ENCODE measurements at places on chromosomes 11 and 22. TPM values are rescaled to one million over a fixed set of nuclear protein-coding genes. Genes with fewer than 3 reads are reported as not detected.

DNA sequence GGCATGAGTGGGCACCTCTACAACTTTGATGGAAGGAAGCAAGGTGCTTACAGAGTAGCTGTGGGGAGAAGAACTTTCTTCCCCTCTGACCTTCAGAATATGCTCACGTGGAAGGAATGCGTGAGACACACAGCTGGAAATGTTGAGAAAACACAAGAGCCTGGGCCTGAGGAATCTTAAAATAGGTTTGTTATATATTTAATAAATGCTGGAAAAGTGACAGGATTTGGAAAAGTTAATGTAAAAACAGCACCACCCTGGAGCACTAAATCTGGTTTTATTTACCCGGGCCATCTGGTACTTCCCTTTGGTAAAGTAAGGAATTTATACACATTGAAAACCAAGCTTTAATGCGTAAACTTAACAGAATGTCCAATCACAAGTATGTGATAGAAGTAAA lies 14.0 kb upstream of the AMPD3 start:
- no peak for DNase-seq

CABP4 gene
- 0.96 TPM for total RNA-seq

OR52E8 gene
- total RNA-seq = 1.9 TPM

- DNase-seq = no peak
Observed at GRCh38 chr22:29987137-29987536, 93.1 kb upstream of the HORMAD2 start.

DNA sequence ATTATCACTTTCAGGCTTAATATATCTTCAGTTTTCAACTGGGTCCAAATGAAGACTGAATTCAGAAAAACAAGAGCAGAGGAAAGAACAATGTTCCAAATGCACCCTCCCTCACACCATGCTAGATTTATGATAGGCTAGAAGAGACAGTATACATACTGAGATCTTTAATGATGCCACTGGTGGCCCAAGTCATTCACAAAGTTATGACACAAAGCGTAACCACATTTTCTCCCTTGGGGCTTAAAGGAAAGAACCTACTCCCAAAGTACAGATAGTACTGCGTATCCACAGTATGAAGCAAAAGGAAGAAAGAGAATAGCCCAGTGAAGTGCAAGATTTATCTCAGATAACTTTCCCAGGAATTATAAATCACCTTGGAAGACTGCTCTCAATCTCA lies 10.9 kb upstream of the SOX6 start:
- DNase-seq = no peak

DNA sequence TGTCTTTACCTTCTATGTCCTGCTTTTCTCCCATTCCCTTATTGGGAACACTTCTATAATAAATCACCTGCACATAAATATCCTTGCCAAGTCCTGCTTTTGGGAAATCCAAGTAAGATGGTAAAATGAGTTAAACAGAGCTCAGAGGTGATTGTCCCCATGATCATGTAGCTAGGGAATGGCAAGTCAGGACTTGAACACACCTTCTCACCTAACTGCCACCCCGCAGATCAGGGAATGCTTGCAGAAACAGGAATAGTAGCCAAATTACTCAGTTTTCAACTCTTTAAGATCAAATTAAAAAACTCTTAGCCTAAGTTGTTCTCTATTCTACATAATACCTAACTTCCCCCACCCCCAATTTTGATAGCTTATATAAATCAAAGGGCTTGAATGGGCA lies 16.0 kb downstream of the OOSP3 start:
- no peak for DNase-seq

- DNase-seq = no peak
Observed at GRCh38 chr22:39661842-39662685, 91.5 kb downstream of the CACNA1I start.

C11orf87 gene
- 4.1 TPM for total RNA-seq

DNA sequence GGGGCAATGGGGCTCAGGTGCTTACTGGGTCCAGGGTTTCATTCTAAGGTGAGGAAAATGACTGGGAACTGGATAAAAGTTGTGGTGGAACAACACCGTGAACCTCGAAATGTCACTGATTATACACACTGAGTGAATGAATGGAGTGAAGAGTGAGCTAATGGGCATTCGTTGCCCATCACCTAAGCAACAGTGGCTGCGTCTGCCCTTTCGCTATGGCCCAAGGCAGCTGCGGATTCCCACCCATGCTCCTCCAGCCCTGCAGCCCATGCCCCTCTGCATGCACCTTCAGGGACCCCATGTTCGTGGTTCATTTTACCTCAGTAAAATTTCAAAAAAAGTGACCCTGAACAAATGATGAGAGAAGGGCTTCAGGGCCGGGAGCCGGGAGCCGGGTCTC lies 196.3 kb downstream of the CTTN start:
- DNase-seq = no peak

GRCh38 chr11:64499261-64500004 lies 91.6 kb upstream of the SLC22A12 start:
- DNase-seq = no peak

- no peak for DNase-seq
Observed at GRCh38 chr11:128304116-128304515, 283.2 kb downstream of the ETS1 start.

MMP7 gene
- total RNA-seq = 23.8 TPM

LMO1 gene
- total RNA-seq = 2.6 TPM

- DNase-seq = peak; percentile 37
Observed at GRCh38 chr11:60334005-60334620, 7.1 kb downstream of the MS4A6E start.

GRCh38 chr22:37082251-37082873 lies 27.2 kb downstream of the TMPRSS6 start:
- DNase-seq = no peak

IGLL1 gene
- total RNA-seq = not detected

ISX gene
- total RNA-seq = not detected

- peak; percentile 73 for DNase-seq
Observed at GRCh38 chr11:99015634-99016454, 4.9 kb upstream of the CNTN5 start.

DNA sequence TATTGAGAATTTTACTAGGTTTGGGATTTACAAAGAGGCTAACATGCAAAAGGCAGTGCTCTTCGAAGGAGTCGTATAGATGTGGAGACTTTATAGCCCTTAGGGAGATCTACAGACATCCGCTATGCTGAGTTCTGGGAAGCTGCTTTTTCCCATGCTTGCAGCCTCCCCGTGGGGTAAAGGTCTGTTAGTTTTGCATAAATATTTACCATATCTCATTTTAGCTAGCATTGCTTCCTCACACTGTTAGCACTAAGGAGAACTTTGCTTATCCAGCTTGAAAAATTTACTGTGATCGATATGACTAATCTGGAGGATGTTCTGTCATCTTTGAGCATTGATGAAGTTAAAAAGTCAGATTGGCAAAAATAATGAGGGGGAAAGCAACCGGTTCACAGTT lies 18.6 kb downstream of the ARHGEF12 start:
- no peak for DNase-seq

DNA sequence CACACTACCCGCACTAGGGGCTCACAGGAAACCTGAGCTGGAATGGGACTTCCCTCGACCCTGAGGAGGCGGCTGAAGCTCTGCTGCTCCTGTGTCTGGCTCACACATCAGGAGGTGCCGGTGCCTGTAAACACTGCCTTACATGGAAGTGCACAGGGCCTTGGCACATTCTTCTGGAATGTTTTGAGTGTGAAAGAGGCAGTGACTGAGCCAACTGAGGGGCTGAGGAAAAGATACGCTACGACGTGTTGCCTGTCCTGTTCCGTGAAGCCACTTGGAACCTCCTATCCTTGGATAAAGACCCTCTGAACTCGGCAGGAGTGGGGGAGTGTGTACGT lies 10.5 kb downstream of the TXN2 start:
- no peak for DNase-seq

- peak; percentile 17 for DNase-seq
Observed at GRCh38 chr11:68550485-68550817, 89.9 kb downstream of the PPP6R3 start.

DNA sequence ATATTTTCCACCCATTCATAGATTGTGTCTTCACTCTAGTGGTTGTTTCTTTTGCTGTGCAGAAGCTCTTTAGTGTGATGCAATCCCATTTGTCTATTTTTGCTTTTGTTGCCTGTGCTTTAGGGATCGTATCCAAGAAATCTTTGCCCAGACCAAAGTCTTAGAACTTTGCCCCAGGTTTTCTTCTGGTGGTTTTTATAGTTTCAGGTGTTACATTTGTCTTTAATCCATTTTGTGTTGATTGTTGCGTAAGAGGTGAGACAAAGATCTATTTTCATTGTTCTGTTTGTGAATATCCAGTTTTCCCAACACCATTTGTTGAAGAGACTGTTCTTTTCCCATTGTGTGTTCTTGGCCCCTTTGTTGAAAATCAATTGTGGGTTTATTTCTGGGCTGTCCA lies 6.4 kb downstream of the IL10RA start:
- no peak for DNase-seq

- DNase-seq = no peak
Observed at GRCh38 chr22:44109416-44109815, 71.3 kb upstream of the PARVG start.

DNA sequence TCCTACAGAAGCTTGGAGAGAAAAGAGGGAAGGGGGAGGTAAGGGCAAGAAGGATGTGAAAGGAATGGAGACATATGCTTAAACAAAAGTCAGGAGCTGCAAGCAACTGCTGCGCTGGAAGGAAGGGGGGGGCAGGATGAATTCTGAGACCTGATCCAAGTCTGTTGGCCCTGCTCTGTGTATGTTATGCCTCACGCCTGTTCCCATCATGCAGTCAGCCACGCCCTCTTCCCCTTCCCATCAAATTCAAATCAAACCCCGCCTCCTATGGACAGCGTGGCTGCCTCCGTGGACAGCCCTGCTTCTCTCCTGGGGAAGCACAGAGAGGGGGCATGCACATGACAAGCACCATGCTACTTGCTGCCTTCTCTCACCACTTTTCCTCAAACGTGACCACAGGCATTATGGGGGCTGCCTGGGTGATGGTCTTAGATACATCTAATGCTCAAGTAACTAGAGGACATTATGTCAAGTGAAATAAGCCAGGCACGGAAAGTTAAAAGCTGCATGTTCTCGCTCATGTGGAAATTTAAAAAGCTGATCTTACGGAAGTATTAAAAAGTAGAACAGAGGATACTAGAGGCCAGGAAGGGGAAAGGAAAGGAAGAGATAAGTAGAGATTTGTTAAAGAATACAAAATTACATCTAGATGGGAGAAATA lies 45.8 kb upstream of the CYP2D6 start:
- peak; percentile 85 for DNase-seq

DNA sequence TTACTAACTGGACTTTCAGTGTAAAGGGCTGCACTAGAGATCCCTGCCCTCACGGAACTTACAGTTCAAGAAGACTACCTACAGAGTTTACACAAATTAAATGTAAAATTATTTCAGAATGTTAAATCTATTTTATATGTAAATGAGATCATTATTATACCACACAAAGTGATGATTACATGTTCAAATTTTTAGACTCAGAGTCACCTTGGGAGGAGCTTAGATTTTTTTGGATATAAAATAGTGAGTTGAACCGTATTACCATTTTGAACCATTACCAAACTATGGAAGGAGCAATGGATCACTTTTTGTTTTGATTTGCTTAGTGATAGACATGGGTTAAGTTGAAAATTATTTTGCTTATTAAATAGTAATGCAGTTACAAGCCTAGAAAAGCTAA lies 1.6 kb downstream of the IPO7 start:
- no peak for DNase-seq

SCN3B gene
- 5.3 TPM for total RNA-seq

DNA sequence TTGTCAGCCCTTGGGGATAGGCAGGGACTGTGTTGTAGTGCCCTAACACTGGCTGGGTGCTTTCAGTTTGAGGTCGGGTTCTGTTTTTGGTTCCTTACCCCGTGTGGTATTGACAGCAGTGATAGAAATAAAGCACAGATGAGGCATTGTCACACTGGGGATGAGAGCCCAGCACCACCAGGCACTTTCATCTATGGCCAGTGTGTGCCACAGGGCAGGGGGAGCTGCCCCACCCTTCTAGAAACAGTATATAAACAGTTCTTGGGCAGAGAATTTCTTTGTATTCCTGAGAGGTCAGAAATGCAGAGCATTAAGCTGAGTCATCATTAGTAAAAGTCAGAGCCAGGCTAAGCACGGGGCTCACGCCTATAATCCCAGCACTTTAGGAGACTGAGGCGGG lies 23.1 kb upstream of the CDC42EP2 start:
- peak; percentile 82 for DNase-seq

GRCh38 chr22:43847376-43848289 lies 14.7 kb downstream of the SULT4A1 start:
- DNase-seq = no peak

DNA sequence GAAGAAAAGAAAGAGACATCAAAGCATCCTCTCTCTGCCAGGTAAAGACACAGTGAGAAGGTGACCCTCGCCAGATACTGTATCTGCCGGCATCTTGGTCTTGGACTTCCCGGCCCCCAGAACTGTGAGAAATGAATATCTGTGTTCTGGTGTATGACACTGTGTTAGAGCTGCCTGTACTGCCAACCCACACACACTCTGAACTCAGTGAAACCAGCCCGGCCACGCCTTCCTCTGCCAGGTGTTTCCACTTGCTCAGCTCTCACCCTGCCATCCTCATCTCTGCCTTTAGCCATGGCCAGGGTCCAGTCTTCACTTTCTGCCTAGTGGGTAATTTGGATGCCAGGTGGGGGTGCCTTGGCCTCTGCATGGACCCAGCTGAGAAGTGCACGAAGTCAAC lies 24.0 kb downstream of the CBX7 start:
- no peak for DNase-seq

DNA sequence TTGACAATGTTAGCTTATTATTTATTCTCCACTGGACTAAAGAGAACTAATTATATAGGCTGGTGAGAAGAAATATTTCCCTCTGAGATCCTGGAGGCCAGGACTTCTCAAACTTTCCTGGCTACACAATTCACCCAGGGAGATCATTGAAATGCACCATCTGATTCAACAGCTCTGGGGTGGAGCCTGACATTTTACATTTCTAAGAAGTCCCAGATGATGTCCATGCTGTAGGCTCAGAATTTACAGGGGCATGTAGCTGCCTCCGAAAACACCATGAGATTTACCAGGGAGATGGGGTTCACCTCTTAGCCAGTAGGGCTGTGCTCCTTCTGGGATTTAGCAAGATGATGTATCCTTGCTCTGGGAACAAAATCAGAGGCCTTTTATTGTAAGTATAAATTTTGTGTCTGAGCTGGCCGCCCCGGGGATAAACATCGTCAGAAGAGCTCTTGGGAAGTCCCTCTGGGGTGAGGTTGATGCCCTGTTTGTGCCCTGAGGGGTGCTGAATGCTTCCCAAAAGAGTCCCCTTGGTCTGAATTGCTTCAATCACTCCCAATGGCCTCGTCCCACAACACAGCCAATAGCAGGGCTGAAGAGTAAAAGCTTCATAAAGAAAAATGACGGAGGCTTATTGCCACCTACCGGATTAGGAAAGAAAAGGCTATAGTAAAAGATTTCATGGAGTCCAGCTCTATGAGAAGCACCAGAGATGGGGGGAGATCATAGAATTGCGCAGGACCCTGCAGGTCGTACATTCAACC lies 33.4 kb upstream of the API5 start:
- peak; percentile 33 for DNase-seq

DNA sequence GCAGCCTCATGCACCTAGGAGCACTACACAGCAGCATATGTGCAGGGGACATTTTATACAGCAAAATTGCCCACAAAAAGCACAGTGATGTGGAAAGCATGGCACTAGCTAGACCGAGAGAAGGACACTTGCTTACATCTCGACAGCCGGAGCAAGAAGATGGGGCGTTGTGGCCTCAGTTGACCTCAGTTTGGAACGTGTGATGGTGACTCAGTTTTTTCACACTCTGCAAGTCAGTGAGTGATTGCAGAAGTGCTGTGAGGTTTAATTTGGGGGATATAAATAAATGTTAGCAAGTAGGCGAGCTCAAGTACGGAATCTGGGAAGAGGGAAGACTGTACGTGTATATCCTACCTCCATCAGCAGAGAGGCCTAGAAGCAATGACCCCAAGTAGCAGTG lies 23.3 kb downstream of the LRP5 start:
- DNase-seq = no peak

All from umbilical cord (tissue), 2 donors.